ENCODE measurements at places on chromosomes 7 and 10.

DNA sequence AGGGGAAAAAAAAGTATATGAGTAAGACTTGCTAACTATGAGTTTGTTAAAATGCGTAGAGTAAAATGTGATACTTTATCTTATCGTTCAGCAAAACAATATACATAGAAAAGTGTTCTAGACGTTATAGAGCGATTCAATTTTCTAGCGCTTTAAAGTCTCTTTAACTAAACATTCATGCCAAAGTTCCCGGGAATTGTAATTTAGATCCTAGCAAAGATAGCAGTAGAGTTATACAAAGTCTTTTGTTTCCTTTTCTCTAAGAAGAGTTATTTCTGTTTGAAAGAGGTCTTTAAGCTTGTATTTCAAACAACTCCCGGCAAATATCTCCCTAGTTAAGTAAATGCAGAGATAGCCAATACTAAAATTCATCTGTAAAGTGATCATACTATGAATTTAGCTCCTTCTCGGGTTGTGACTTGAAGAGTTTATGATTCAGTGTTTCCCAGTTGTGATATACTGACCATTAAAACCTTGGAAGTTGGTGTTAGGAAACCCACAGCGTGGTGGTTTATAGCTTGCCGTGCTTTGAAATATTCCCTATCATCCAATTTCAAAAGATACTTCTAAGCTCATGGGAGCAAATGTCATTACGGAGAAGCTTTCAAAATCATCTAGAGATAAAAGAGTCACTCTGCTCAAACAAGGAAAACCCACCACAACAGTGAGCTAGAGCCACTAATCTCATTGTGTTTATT, 171.7 kb downstream of the CSTF2T start:
- no peak for DNase-seq

GRCh38 chr7:72028267-72028666, 383.9 kb downstream of the CALN1 start:
- no peak for DNase-seq

GRCh38 chr7:132750530-132751217, 174.4 kb upstream of the PLXNA4 start:
- DNase-seq, result no peak

DNA sequence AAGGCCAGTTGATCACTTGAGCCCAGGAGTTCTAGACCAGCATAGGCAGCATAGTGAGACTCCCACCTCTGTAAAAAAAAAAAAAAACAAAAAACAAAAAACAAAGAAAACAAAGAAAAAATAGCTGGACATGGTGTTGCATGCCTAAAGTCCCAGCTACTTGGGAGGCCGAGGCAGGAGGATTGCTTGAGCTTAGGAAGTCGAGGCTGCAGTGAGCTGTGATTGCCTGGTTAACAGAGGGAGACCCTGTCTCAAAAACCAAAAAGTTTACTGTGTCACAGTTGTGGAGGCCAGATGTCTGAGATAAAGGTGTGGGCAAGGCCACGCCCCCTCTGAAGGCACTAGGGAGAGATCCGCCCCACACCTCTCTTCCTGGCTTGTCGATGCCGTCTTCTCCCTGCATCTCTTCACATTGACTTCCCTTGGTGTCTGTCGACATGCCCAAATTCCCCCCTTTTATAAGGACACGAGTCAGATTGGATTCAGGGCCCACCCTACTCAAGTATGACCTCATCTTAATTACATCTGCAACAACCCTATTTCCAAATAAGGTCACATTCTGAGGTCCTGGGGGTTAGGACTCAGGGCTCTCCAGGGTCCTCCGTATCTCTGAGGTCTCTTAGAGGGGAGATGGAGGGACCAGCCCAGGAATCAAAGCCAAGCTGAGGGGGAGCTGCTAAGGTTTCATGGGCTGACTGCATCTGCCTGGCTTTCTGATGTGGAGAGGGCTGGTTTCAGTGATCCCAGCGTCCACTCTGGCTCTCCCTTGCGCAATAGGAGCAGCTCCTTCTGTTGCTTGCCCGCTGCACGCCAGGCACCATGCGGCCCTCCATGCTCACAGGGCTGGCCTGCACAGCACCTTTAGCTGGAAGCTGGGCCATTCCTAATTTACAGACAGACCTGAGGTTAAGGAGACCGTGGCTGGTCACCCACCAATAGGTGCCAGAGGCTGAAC, 23.1 kb downstream of the AGAP3 start:
- DNase-seq, result no peak

DNA sequence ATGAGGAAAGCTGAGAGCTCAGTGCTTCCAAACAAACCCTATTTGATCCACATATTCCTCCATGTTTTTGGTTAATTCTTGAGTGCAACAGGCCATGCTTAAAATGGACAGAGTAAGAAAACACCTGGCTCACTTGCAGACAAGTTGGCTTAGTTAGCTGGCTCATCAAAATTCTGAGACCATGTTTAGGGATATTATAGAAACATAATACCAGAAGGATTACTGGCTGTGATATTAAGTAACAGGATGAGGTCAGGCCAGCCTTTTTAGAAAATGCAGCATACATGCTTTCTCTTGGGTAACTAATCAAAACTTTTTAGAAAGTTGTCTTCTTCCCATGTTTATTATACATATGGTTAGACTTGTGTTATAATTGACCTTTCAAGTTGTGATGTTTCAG, 867.2 kb upstream of the LRRTM3 start:
- DNase-seq, result no peak

DNA sequence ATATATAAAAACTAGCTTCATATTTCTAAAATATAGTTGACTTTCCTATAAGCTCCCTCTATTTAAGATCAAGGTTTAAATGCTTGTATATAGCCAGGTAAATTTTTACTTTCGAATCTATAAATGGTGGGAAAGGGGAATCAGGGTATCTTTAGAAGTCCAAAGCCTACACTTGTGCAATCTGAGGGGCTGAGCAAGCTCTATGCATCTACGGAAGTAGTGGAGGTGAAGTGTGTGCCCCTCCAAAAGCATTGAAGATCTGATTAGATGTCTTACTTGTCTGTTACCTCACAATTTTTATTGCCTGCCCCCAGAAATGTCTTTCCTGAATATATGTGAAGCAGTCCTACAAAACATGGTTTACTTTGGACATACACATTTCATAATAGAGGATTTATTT, 1.6 kb downstream of the AKAP9 start:
- no peak for DNase-seq

GRCh38 chr7:42315103-42315502, 78.1 kb upstream of the GLI3 start:
- DNase-seq, result no peak

- no peak for DNase-seq
Observed at GRCh38 chr7:1927937-1928644, 258.0 kb downstream of the ELFN1 start.

- DNase-seq, result no peak
Observed at GRCh38 chr10:131569851-131570715, 258.6 kb upstream of the TCERG1L start.

All from renal cortex interstitium (tissue), 15 donors.